Cardiac muscle cell (in vitro differentiated cells and primary cell): ENCODE measurements at places on chromosomes 16 and 17. TPM values are rescaled to one million over a fixed set of nuclear protein-coding genes. Genes with fewer than 3 reads are reported as not detected.

NAA60 gene
- total RNA-seq, result 43.9 and 50.7 TPM in 2 replicates

CCL14 gene
- not detected in 2 replicates for total RNA-seq

BIRC5 gene
- 15.0 and 65.2 TPM in 2 replicates for total RNA-seq

KRTAP3-2 gene
- total RNA-seq, result not detected in 2 replicates

PRSS8 gene
- total RNA-seq, result 11.6 TPM in 2 replicates

SLC52A1 gene
- not detected in 2 replicates for total RNA-seq

MRPS7 gene
- total RNA-seq, result 64.8 and 81.6 TPM in 2 replicates

ZNF174 gene
- total RNA-seq, result 32.0 and 33.5 TPM in 2 replicates

SPNS2 gene
- 1.0 and 3.5 TPM in 2 replicates for total RNA-seq

MYH2 gene
- total RNA-seq, result 0.11 TPM in 1 of 2 replicates, not detected in the other

HCRT gene
- total RNA-seq, result 1.3 TPM in 1 of 2 replicates, not detected in the other

SPSB3 gene
- total RNA-seq, result 90.5 and 101 TPM in 2 replicates

KRTAP3-1 gene
- not detected in 2 replicates for total RNA-seq

SMIM36 gene
- not detected in 2 replicates for total RNA-seq

CD300E gene
- 0.07 TPM in 1 of 2 replicates, not detected in the other for total RNA-seq

SAP30BP gene
- 40.1 and 50.8 TPM in 2 replicates for total RNA-seq

SYNRG gene
- total RNA-seq, result 9.5 and 13.7 TPM in 2 replicates

- no peak for DNase-seq
These were observed 21.0 kb upstream of the ZNF469 start for GRCh38 chr16:88361775-88362174.

DNA sequence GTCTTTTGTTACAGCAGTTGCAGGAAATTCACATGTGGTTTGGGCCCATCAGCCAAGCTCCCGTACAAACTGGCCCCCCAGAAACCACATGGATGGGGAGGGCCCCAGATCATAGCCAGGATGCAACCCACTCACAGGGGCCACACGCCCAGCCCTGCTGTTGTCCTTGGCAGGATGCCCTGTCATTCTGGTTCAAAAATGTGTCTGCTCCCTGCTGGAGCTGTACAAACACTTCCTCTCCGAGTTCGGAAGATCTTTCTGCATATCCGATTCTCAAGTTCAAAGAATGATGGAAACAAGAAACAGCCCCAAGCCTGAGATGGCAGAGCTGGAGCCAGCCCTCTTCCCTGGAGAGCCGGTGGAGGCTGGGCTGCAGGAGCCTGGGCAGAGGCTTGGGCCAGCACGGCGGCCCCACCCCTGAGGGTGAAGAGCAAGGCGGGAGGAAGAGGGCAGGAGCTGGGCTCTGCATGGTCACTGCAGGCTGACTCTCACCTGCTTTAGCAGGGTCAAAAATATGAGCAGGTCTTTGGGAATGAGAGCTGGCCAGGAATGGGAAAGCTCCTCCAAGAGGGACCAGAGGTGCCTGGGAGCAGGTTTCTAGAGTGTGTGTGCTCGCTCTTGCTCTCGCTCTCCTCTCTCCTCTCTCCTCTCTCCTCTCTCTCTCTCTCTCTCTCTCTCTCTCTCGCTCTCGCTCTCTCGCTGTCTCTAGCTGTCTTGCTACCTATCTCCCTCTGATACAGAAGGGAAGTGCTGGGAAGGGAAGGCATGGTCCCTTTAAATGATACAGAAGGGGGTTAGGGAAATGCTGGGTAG is 34.7 kb upstream of the ENPP7 start:
- DNase-seq, result no peak

GRCh38 chr17:51121620-51122472 is 1.2 kb upstream of the SPAG9 start:
- DNase-seq, result peak; percentile 93

GRCh38 chr16:51431517-51432241 is 280.6 kb upstream of the SALL1 start:
- DNase-seq, result no peak

DNA sequence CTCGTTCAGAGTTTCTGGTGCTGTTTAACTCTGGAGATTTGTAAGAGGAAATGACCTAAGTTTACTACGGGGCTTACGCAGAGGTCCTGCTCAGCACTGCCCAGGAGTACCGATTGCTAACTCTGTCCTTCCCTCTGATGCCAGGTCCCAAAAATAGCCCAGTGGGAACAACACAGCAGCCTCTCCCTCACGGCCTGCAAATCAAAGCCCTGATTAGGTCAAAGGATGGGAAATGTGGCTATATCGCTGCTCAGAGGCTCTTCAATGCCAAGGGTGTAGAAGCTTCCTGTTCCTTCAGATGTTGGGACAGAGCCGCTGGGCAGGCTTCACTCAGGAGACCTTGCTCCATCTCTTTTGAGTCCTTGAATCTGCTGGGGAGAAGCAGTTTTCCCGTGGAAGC is 174.2 kb upstream of the KCNJ16 start:
- DNase-seq, result peak; percentile 8

DNA sequence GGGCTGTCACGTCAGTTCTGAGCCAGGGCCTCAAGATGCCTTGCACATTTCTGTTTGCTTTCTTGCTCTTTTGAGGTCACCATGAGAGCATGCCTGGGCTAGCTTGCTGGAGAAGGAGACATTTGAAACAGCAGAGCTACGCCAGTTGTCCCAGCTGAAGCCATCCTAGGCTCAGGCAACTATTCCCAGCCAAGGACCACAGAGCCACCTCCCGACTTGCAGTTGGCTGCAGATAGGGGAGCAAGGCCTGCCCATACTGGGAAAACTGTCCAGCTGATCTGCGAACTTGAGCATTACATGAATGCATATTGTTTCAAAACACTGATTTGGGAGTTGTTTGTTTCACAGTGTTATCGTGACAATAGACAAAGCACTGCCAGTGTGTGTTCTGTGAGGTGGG is 340.8 kb downstream of the XYLT1 start:
- DNase-seq, result no peak

DNA sequence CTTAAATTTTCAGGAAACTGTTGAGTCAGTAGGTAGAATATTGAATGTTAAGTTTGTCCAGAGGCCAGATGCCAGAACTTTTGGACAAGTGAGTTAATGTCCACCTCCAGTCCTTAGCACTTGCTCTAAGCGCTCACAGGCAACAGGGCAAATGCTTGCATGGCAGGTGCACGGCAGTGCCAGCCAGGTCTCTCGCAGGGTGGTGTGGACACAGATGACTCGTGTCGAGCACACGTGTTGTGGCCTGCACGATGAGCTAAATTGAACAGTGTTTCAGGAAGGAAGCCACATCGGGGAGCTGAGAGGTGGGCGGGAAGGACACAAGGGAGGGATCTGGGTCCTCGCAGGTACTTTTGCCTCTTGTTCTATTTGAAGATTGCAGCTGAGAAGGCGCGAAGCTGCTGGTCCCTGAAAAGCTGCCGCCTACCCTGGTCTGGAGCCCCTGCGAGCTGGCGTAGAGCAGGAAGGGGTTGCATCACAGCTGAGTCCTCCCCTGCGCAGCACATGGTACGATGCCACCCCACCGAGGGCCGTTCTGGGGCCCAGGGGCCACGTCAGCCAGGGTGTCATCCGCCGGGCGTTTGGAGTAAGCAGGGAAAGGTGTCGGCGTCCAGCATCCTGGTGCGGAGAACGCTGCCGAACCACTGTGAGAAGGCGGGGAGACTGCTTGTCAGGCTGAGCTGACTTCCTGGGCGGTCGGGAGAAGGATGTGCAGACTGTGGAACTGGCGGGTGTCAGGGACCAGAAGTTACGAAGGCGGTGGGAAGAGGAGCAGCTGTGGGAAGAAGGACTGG is 6.3 kb downstream of the RAB40C start:
- no peak for DNase-seq

DNA sequence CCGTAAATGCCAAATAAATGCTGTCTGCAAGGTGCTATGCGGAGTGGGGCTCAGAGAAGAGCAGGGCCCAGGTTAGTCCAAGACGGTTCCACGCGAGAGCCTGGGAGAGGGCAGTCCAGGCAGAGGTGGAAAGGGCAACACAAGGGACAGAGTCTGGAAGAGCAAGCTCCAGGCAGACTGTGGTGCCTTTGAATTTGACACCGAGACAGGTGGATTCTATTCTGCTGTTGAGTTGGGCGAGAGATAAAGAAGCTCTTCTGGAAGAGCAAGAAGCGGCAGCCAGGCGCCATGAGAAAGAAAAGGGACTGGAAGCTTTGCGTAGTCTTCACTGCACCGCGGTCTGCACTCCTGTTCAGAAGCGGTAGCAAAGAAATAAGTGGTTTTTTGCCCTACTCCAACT is 55.6 kb downstream of the CYTH1 start:
- no peak for DNase-seq

- DNase-seq, result peak; percentile 99
These were observed at the start of gene OVCA2 for GRCh38 chr17:2041561-2042389. Gene OVCA2 (plus strand): TSS chr17:2042022. CDS start chr17:2042048, 26 bp downstream.

DNA sequence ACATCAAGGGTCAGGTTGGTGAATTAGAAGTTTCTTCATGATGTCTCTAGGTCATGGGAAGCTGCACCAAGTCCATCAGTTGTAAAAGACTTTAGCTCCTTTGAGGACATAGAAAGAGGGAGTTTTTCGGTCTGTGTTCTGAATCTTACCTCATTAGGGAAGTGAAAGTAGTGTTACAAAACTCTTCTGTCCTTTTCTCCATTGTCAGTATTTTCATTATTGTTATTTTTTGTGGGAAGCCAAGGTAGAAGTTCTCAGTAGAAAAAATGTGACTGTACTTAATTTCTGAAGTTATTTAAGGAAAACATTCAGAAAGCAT is 24.2 kb downstream of the MAP3K3 start:
- DNase-seq, result no peak

GRCh38 chr17:63276821-63277220 is 169.3 kb downstream of the CYB561 start:
- no peak for DNase-seq

GRCh38 chr16:23339787-23340186 is 37.7 kb downstream of the SCNN1B start:
- DNase-seq, result no peak

DNA sequence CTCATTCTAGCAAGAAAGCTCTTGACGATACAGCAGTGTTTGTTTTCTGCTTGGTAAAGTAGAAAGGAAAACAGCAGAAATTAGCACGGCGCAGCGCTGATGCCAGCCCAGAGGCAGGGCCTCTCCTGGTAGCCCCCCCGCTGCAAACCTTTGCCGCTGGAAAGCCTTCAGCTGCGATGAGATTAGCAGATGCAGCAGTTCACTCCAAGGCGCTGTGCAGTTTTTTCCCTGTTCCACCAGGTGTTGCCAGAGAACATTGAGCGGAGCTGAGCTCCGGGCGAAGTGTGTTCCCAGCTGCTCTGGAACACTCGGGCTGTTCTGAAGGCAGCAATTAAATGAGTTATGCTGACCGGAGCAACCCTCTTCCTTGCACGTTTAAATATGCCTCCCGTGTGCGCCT is 72.5 kb downstream of the RBFOX1 start:
- DNase-seq, result peak; percentile 60

GRCh38 chr16:87733190-87733589 is 32.6 kb downstream of the KLHDC4 start:
- no peak for DNase-seq

DNA sequence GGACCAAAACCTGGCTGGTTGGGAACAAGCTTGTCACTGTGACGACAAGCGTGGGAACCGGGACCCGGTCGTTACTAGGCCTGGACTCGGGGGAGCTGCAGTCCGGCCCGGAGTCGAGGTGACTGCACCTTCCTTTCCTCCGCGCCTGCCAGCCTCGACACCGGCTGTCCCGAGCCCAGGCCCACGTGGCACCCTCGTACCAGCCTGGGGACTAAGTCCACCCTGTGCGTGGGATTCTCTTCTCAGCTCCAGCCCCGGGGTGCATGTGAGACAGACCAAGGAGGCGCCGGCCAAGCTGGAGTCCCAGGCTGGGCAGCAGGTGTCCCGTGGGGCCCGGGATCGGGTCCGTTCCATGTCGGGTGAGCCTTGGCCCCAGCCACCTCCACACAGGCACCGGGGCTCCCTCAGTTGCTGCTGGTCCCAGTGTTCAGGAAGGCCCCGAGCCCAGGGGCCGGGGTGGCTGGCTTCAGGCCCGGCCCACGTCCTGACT is 31.6 kb downstream of the TSC2 start:
- DNase-seq, result no peak

GRCh38 chr16:66131895-66132294 is 234.6 kb upstream of the CDH5 start:
- no peak for DNase-seq

DNA sequence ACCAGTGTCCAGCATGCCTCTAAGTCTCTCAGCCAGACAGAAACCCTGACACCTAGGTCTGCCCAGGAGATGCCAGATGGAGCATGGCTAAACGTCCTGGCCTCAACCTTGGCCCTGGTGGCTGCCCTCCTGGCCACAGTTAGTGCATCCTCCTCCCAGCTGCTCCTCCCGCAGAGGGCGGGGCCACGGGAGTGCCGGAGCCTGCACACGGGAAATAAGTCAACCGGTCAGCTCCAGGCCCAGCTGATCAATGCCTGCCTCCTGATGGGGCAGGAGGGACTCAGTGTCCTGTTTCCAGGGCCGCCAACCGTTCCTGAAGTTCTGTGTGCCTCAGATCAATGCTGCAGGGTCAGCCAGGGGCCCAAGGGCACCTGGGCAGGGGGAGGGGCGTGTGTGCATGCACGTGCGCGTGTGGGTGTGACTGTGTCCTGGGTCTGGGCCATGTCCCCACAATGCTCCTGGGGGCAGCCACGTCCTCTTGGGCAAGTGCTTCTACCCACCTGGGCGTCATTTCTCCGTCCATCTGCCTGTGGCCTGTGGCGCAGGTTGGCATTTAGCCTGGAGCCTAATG is 4.6 kb upstream of the KCNJ12 start:
- DNase-seq, result no peak

DNA sequence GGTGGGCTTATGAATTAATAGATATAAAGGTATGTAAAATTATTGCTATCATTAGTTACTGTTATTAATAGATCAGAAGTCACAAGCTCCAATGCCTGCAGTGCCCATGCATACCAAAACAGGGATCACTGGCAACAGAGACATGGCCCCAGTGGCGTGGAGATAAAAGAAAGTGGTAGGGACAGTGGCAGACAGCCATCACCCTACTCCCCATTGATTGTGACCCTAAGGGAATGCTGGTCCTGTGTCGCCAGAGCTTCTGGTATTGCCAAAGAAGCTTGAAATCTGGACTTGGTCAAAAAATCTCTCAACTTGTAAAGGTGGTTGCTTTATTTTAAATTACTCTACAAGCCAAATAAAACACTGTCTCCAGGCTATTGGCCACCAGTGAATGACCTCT is 279.1 kb downstream of the IRX3 start:
- no peak for DNase-seq

GRCh38 chr17:7404737-7405349 is 946 bp upstream of the TMEM256 start:
- DNase-seq, result peak; percentile 33

DNA sequence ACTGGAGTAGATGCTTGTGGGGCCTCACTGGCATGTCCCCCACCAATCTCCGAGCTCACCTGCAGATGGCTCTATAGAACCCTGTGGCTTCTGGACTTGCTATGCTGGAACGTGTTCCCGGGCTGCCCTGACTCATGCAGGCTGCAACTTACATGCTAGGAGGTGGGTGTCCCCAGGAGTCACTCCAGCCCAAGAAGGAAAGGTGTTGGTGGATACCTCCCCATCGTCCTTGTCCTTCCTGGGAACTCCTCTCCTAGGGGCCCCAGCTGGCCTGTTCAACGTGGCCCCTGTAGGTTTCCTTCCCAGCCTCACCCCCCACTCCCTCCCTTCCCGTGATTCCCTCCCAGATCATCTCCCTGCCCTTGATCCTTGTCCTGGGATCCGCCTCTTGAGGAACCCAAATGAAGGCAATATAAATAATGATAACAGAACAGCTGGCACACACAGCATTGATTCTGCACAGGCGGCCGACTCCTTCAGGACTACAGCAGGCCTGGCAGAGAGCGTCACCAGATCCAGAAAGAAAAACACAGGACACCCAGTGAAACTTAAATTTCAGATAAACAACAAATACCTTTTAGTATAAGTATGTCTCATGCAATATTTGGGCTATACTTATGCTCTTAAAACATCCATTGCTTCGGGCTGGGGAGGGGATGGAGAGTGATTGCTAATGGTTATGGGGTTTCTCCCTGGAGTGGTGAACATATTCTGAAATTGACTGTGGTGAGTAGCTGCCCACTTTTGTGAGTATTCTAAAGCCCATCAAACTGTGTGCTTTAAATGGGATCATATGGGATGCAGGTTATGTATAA is 221.1 kb upstream of the GSE1 start:
- DNase-seq, result no peak
